ENCODE measurements at places on chromosomes 12 and 14. TPM values are rescaled to one million over a fixed set of nuclear protein-coding genes. Genes with fewer than 3 reads are reported as not detected.

The HOXC11 gene
- total RNA-seq: not detected

The CD163L1 gene
- 0.44 TPM for total RNA-seq

The GAS2L3 gene
- 24.3 TPM for total RNA-seq

The ATN1 gene
- 244 TPM for total RNA-seq

The RFX4 gene
- total RNA-seq: not detected

The SERPINA5 gene
- total RNA-seq: 2.1 TPM

GRCh38 chr14:82387699-82388098 lies 854.0 kb upstream of the SEL1L start:
- no peak overlapping the region for H3K4me3 ChIP-seq
- H3K27me3 ChIP-seq: no peaks in the 10 kb centered on the region
- H3K27ac ChIP-seq: no peak overlapping the region
- no peaks in the 10 kb centered on the region for H3K36me3 ChIP-seq
- DNase-seq: no peak

DNA sequence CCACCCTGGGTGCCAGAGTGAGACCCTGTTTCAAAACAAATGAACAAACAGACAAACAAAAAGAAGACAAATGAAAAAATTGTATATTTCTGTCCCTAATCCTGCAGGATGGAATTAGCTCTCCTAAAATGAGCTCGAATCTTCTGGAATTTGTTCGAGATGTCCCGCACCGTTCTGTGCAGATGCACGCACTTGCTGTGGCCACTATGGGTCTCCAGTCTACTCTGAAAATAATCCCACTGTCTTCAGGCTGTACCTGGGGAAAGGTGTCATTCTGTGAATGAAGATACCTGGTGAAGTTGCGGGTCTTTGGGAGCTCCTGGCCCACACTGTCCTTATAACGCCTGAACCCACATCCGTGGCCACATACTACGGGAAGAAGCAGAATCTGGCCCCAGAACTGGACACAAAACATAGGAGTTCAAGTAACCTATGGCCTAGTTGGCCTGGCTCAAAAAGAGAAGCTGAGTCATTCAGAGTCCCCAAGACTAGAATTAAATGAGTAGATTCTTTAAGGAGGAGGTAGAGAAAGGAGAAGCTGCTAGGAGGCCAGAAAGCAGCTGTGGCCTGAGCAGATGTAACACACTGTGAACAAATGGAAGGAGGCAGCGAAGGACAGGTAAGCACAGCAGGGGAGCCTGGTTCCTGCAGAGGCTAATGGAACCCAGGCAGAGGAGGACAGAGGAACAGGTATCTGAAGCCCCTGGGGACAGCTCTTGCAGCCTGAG lies 108.6 kb downstream of the FOXN3 start:
- H3K4me3 ChIP-seq: no peak overlapping the region

- H3K27me3 ChIP-seq: no peaks in the 10 kb centered on the region
- peaks cover 67% of the 10 kb centered on the region for H3K36me3 ChIP-seq
- H3K4me3 ChIP-seq: peak overlapping the region; percentile 89
- peaks cover 5% of the 10 kb centered on the region for H3K4me1 ChIP-seq
Observed at GRCh38 chr12:122523280-122523679, 3.5 kb downstream of the RSRC2 start.

- H3K4me3 ChIP-seq: no peak overlapping the region
- H3K36me3 ChIP-seq: no peaks in the 10 kb centered on the region
- H3K4me1 ChIP-seq: no peaks in the 10 kb centered on the region
- DNase-seq: no peak
- H3K27me3 ChIP-seq: no peaks in the 10 kb centered on the region
- H3K27ac ChIP-seq: no peak overlapping the region
Observed at GRCh38 chr12:25276199-25276937, 25.6 kb upstream of the KRAS start.

DNA sequence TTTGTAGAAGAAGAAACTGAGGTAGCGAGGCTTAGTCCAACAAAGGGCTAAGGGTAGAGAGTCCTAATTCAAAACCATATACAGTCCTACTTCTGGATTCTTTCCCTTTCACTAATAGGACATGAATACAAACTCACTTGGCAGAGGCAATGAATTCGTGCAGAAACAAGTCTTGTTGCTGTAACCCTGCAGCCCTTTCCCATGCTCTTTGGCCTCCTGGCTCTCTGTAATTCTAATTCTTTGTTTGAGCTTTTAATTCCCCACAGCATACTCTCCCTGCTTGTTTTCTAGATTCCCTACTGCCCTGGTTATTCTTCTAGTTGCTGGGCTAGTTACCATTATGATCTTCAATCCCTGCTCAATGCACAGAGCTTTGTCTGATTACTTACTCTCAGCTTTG lies 381.4 kb downstream of the ETNK1 start:
- H3K36me3 ChIP-seq: peaks cover 87% of the 10 kb centered on the region
- H3K27me3 ChIP-seq: no peaks in the 10 kb centered on the region
- H3K27ac ChIP-seq: peak overlapping the region; percentile 71
- H3K4me3 ChIP-seq: no peak overlapping the region
- H3K4me1 ChIP-seq: no peaks in the 10 kb centered on the region

- peak; percentile 52 for DNase-seq
- no peak overlapping the region for H3K27ac ChIP-seq
- H3K36me3 ChIP-seq: no peaks in the 10 kb centered on the region
Observed at GRCh38 chr12:6182279-6182898, 17.8 kb upstream of the CD9 start.

- DNase-seq: no peak
- H3K27me3 ChIP-seq: no peaks in the 10 kb centered on the region
- no peaks in the 10 kb centered on the region for H3K4me1 ChIP-seq
- no peak overlapping the region for H3K4me3 ChIP-seq
Observed at GRCh38 chr14:91361233-91361811, 56.3 kb downstream of the CCDC88C start.

- no peaks in the 10 kb centered on the region for H3K36me3 ChIP-seq
- no peak for DNase-seq
- H3K4me3 ChIP-seq: peak overlapping the region; percentile 54
- H3K4me1 ChIP-seq: peaks cover 14% of the 10 kb centered on the region
- no peak overlapping the region for H3K27ac ChIP-seq
Observed at GRCh38 chr12:82963956-82964355, 277.2 kb downstream of the TMTC2 start.

DNA sequence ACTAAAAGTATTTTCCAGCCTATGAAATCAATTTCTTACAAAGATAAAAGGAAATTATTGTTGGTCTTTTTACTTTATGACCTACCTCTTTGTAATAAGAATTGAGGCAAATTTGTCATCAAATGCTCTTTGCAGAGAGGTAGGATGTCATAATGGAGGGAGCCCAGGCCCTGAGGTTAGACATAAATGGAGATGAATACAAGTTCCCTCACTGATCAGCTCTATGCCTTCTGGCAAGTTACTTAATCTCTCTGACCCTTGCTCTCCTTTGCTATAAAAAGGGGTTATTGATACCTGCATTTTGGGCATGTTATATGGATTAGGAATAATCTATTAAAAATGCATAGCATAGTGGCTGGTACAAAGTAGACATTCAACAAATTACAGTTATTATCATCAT lies 146.9 kb upstream of the KRR1 start:
- no peaks in the 10 kb centered on the region for H3K27me3 ChIP-seq
- no peaks in the 10 kb centered on the region for H3K4me1 ChIP-seq
- DNase-seq: no peak
- H3K4me3 ChIP-seq: no peak overlapping the region
- H3K36me3 ChIP-seq: no peaks in the 10 kb centered on the region
- no peak overlapping the region for H3K27ac ChIP-seq

GRCh38 chr14:77124345-77125280 lies 17.0 kb downstream of the ZDHHC22 start:
- no peak overlapping the region for H3K27ac ChIP-seq
- peaks cover 8% of the 10 kb centered on the region for H3K4me1 ChIP-seq
- H3K27me3 ChIP-seq: peaks cover 26% of the 10 kb centered on the region
- H3K4me3 ChIP-seq: peak overlapping the region; percentile 79
- peak; percentile 81 for DNase-seq

DNA sequence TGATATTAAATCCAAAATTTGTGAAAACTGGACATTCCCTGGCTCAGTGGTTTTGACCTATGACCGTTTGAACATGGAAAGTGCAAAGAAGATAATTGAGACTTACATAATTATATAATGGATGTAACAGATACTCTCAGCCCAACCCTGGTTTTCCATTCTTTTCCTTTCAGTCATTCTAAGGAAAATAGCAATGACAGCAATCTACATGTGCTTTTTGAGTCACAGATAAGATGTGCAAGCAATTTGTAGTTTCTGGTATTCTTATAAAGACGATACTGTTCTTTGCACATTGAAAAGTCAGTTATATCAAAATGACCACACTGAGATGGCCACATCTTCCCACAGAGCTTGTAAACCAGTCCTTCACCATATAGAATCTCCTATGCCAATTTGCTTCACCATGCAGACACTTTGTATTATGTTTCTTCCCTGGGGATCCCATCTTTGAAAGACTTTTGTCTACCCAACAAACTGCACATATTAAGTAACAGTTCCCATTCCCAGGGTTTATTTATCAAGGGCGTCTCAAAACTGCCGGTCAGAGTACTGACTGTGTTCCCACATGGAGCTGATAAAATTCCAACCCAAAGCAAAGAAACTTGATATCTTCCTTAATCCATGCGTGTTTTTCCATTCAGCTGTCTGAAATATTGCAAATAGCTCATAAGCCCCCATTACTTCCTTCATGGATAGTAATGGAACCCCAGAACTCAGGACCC lies 34.8 kb downstream of the PLXNC1 start:
- H3K4me3 ChIP-seq: peak overlapping the region; percentile 67
- peak overlapping the region; percentile 79 for H3K27ac ChIP-seq
- H3K36me3 ChIP-seq: no peaks in the 10 kb centered on the region
- H3K4me1 ChIP-seq: peaks cover 21% of the 10 kb centered on the region
- DNase-seq: no peak
- no peaks in the 10 kb centered on the region for H3K27me3 ChIP-seq

DNA sequence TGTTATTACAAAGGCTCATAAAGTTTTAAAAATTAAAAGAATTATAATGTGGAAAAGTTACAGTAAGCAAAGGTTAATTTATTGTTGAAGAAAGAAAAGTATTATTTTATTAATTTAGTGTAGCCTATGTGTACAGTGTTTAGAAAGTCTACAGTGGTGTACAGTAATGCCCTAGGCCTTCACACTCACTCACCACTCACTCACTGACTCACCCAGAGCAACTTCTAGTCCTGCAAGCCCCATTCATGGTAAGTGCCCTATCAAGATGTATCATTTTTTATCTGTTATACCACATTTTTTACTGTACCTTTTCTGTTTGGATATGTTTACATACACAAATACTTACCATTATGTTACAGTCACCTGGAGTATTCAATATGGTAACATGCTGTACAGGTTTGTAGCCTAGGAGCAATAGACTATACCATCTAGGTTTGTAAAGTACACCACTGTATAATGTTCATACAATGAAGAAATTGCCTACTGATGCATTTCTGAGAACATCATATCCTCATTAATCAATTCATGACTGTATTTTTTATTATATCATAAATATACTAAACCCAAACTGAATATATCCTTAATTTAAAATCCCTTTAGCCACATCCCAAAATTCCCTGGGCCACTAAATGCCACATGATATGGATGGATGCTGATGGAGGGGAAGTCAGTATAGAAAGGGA lies 43.6 kb upstream of the NID2 start:
- H3K36me3 ChIP-seq: no peaks in the 10 kb centered on the region
- DNase-seq: no peak
- H3K4me1 ChIP-seq: no peaks in the 10 kb centered on the region
- H3K4me3 ChIP-seq: no peak overlapping the region
- no peak overlapping the region for H3K27ac ChIP-seq
- H3K27me3 ChIP-seq: no peaks in the 10 kb centered on the region

- H3K4me3 ChIP-seq: no peak overlapping the region
- no peak for DNase-seq
- H3K36me3 ChIP-seq: peaks cover 34% of the 10 kb centered on the region
- no peaks in the 10 kb centered on the region for H3K4me1 ChIP-seq
- H3K27me3 ChIP-seq: no peaks in the 10 kb centered on the region
Observed at GRCh38 chr12:19484738-19485137, 45.4 kb downstream of the AEBP2 start.
